Activated T-helper 1 cell treated with anti-CD3 and anti-CD28 coated beads, Interleukin-2, amount 50 U/mL, for 16 hours (primary cell): ENCODE measurements at places on chromosomes 3 and 15.
A peak's percentile ranks its signal among the peaks of the same experiment; 100 is the strongest.

- DNase-seq, result no peak
Measured at GRCh38 chr3:107220538-107220937, 156.7 kb upstream of the CCDC54 start.

DNA sequence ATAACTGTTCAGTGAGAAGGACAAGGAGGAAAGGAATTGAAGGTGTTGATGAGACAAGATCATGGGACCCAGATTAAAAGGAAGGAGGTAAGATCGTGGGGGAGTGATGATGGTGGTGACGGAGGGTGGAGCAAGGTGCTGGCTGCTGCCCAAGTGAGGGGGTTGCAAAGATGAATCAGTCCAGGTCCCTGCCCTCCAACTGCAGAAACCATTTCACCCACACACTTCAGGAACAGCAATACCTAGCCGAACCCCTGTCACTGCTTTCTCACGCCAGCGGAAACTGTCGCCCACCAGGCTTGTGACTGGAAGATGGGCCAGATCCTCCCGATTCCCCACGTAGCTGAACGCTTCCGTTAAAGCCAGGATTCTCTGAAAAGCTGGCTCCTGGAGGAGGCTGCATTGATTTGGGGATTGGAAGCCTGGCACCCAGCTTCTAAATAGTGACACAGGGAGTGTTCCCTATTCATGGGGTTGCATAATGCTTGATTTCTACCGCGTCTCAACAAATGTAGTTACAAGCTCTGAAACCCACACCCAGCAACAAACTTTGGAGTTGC lies 3.2 kb upstream of the LSG1 start:
- DNase-seq, result no peak

- DNase-seq, result no peak
Measured at GRCh38 chr3:26715431-26715830, 92.9 kb downstream of the LRRC3B start.

DNA sequence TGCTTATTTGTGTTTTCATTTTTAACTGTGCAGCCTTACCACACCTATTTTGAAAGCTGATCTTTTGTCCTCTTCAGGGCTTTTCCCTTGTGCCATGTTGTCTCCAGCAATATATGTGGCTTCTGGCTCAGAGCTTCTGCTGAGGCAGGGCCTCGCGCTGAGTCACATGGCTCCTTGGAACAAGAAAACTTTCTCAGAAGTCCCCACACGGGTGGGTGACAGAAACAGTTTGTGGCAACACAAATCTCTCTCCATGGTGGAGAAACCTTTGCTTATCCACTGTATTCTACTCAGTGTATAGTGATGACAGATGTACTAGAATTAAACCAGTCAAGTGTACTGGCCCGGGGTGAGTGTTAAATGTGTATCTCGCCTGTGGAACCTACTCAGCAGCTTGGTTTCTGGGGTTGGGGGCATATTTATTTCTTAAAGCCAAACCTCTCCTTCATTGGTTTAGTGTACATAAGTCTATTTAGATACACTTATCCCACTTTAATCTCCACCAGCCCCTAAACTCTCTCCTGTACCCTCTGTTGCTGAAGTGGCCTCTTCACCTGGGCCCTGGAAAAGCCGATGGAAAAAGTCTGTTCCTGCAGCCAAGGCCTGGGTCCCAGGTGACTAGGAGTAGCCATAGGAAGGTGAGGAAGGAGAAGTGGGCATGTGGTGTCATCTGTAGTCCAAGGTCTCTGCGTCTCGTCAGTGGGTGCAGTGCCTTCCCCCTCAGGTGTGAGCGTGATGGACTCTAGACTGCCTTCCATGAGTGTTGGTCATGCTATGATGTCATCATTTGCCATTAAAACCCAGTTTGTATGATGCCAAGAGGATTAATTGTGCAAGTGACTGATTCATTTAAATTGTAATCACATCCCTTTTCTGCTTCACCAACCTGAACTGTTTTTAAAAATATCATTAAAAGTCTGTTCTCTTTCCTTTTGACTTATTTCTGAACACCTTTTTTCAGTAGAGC lies 3.2 kb upstream of the FBXL22 start:
- DNase-seq, result peak; percentile 13

- DNase-seq, result no peak
Measured at GRCh38 chr3:15294929-15295328, 37.5 kb downstream of the SH3BP5 start.

- no peak for DNase-seq
Measured at GRCh38 chr15:75198560-75199356, 2.9 kb upstream of the C15orf39 start.

DNA sequence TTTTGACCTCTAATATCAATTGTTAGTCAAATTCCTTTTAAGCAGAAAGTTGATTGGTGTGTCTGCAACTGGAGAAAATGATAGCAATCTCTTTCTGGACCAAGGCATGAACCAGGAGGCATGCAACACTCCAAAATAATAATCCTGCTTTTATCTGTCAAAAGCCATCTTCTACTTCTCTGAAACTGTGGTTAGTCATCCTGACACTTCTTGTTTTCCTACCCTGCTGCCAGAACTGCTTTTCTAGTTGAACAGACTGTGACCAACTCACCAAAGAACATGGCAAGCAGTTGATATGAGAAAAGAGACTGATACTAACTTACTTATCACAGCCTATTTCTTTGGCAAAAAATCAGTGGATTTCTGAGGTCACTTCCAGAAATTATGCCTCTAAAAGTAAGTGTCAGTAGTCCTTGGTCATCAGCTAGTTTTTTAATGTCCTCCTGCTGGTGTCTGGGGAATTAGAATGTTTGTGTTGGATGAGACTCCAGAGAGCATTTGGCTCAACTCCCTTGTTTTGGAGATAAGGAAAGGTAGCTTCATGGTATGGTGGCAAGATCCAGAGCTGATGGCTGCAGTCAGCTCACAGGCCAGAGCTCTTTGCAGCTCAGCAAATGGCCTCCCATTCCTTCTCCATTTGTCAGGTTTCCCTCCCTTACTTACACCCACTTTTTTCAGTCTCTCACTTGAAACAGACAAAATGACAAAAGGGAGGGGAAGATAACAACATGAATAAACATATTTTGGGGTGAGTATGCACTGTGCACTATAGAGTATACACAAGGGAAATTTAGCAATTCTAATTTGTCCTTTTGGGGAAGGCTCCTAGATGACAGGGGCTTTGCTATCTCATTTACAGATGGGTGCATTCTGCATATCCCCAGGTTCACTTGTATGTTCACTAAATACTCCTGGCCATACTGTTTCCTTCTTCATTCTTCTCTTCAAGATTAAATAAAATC lies 7.0 kb downstream of the CRYGS start:
- no peak for DNase-seq
